ENCODE measurements at places on chromosomes 5 and 9.

GRCh38 chr5:111551161-111551560 is 38.8 kb upstream of the STARD4 start:
- DNase-seq: no peak

GRCh38 chr9:125743682-125744428 is 3.3 kb upstream of the PBX3 start:
- no peak for DNase-seq

DNA sequence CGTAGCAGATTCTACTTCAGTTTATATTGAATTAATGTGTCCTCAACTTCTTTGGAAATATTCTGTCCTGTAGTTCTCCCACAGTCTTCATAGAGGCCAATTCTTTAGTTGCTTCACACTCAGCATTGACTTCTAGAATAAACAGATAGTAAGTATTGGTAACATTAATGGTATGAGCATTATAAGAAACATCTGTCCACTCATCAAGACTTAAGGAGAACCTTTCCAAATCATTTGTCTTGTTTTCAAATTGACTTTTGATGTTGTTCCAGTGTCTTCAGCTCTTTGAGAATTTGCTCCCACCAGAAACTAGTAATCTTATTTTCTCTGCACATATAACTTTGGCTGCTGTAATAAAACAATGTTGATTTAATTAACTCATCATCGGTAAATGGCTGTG is 18.3 kb downstream of the RANBP17 start:
- no peak for DNase-seq

DNA sequence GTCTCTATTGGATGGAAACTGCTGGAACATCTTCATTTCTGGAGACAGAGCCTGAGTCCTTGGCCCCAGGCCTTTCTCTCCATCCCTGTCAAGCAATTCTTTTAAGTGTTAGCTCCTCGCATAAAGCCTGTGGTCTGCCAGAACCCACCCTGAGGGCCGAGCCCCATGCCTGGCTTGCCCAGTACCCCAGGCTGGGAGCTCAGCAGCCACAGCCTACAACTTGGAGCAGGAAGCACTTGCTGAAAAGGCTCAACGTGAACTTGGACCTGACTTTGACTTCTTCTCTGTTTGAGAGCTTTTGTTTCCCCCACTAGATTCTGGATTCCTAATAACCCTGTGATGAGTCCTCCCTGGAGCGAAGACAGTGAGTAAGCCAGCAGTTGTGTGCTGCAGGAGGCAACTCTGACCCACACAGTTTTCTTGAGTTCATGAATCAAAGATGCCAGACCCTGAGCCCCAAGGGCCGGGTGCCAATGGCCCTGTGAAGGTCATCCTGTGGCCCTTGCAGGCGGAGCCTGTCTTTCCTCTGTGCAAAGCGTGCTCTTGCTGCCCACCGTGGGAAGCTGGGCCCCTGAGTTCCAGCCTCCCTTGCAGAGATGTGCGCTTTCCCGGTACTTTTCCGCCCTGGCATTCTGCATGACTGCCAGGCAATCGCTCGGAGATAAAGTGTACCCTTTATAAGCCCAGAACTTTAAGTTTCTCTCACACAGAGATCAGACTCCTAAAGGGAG is 64.3 kb upstream of the RUFY1 start:
- DNase-seq: peak; percentile 15

DNA sequence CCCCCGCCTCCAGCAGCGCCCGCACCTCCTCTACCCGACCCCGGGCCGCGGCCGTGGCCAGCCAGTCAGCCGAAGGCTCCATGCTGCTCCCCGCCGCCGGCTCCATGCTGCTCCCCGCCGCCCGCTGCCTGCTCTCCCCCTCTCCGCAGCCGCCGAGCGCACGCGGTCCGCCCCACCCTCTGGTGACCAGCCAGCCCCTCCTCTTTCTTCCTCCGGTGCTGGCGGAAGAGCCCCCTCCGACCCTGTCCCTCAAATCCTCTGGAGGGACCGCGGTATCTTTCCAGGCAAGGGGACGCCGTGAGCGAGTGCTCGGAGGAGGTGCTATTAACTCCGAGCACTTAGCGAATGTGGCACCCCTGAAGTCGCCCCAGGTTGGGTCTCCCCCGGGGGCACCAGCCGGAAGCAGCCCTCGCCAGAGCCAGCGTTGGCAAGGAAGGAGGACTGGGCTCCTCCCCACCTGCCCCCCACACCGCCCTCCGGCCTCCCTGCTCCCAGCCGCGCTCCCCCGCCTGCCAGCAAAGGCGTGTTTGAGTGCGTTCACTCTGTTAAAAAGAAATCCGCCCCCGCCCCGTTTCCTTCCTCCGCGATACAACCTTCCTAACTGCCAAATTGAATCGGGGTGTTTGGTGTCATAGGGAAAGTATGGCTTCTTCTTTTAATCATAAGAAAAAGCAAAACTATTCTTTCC is 19.3 kb downstream of the CDKN2A start:
- peak; percentile 57 for DNase-seq

DNA sequence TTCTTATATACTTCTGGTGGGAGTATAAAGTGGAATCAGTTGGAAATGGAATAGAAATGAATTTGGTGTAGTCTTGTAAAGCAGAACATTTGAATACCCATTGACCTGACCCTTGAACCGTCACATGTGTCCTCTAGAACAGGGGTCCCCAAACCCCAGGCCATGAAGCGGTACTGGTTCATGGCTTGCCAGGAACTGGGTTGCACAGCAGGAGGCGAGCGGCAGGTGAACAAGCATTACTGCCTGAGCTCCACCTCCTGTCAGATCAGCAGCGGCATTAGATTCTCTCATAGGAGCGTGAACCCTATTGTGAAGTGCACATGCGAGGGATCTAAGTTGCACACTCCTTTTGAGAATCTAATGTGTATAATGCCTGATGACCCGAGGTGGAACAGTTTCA is 80.0 kb downstream of the RANBP17 start:
- no peak for DNase-seq

DNA sequence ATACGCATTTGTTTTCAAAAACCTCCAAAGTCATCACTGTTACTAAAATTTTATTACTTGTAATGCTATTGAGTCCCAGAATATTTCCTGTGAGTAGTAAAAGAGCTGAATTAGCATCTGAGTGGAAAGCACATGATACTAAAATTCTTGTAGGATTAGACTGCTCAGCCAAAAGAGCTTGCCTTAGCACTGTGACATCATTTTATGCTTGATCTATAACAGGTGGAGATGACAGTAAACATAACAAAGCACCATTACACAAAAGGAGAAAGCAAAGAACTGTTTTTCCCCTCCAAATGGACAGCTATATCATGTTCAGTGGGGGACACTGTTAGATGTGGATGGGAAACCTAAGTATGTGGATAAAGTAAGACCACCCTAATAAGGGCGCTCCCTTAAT is 5.8 kb upstream of the JAK2 start:
- peak; percentile 53 for DNase-seq

- no peak for DNase-seq
Observed at GRCh38 chr9:71944754-71945375, 33.4 kb downstream of the C9orf85 start.

GRCh38 chr5:96648593-96648992 is 13.6 kb upstream of the CAST start:
- DNase-seq: peak; percentile 69

GRCh38 chr9:131273146-131273855 is 3.0 kb downstream of the FAM78A start:
- DNase-seq: no peak

GRCh38 chr5:149846021-149846420 is 98.6 kb downstream of the PDE6A start:
- DNase-seq: no peak

GRCh38 chr5:113213551-113214425 is 221.0 kb downstream of the TSSK1B start:
- no peak for DNase-seq

- DNase-seq: no peak
Observed at GRCh38 chr9:125536776-125537175, 170.2 kb downstream of the MAPKAP1 start.

GRCh38 chr9:129393064-129393463 is 215.0 kb upstream of the IER5L start:
- no peak for DNase-seq

DNA sequence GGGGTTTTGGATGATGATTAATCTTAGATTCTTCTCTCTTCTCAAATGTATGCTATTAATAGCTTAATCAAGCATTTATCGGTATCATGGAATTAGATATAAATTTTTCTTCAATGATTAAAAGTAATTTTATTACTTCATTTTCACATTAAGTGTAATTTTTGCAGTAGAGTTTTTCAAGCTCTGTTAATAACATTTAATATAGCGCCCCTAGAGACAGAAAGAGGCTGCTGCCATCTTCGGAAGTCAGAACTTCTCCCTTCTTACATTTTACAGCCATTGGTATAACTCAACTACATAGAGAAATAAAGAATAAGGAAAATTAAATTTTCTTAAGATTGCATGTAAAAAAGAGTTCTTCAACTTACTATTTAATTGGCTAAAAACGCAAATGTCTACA is 540.3 kb downstream of the GABRG2 start:
- no peak for DNase-seq

GRCh38 chr9:133942206-133942975 is 49.7 kb downstream of the VAV2 start:
- no peak for DNase-seq

GRCh38 chr5:76622076-76622475 is 1.1 kb downstream of the F2RL2 start:
- DNase-seq: no peak

- no peak for DNase-seq
Observed at GRCh38 chr5:21709770-21710169, 1143.4 kb downstream of the CDH12 start.

DNA sequence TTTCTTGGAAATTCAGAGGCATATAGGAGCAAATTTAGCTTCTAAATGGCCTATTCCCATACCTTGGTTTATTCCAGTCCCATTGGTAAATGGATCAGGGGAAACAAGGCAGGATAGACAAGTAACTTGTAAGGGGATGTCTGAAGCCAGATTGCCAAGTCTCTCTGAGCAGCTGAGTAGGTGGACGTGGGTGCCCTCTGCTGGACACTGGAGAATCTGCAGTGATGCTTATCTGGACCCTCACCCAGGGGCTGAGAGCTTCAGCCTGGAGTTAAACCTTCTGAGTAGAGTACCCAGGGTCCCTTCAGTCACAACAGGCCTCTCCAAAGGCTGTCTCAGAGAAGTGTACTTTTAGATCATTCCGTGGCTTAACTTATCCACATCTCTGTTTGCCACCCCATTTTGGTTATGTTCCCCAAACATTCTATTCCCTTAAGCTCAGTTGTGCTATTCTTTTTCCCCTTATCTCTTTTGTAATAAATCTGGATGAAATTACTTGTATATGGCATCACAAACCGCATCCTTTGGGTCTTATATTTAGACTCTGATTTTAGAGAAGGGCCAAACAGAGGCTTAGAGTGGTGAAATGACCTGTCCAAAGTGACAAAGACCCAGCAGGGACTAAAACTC is 218.3 kb upstream of the GLRA1 start:
- peak; percentile 50 for DNase-seq

GRCh38 chr9:91187311-91187964 is 174.3 kb downstream of the AUH start:
- DNase-seq: no peak

DNA sequence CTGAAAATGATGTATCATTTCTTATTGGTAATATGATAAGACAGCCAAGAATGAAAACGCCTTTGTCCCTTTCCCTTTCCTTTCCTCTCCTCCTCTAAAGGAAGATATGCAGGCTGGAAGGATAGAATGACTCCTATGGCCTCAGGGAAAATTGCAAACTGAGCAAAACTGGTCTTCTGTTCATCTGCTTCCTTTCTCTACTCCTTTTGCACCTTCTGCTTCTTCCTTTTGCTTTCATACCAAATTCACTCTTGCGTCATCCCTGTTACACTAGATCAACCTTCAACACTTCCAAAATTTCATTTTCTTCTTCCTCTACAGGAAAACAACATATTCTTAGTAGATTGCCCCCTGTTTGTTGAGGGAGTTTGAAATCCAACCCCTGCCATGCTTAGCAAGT is 234.1 kb downstream of the ADAMTS6 start:
- no peak for DNase-seq

- DNase-seq: peak; percentile 46
Observed at GRCh38 chr9:98906273-98907040, 37.2 kb upstream of the COL15A1 start.

- no peak for DNase-seq
Observed at GRCh38 chr9:108437656-108438055, 418.1 kb downstream of the ACTL7B start.

DNA sequence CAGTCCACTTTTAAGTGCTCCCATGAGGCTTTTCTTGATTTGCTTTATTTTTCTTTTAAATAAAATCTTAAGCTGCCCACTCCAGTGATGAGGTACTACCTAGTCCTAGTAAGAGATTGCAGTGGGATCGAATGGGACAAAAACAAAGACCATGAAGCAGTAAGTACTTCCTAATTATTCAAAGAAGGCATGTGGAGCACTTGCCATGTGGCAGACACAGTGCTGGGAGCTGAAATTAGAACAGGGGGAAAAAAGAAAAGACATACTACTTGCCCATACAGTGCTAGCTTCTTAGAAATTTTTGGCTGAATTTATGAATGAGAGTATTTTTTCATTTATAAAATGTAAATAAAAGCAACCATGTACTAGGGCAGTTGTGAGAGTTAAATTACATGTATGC is 239.9 kb upstream of the TNC start:
- DNase-seq: no peak

DNA sequence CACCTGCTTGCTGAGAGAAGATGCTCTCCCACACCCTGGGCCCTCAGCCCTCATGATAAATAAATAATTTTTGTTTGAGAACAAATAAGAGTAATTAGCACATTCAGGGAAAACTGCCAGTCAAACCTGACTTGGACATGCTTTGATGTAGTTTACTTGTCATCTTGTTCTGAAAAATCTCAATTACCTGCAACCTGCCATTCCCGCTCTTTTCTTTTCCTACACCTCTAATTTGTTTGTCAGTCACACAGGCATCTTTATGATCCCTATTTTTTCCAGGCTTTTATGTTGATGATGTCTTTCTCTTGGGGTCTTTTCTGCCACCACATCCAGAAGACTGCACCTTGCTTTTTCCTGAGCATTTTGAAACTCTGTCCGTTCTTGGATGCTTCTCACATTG is 28.6 kb upstream of the TGFBI start:
- no peak for DNase-seq

- DNase-seq: no peak
Observed at GRCh38 chr9:4617752-4618151, 44.3 kb upstream of the PLPP6 start.

- no peak for DNase-seq
Observed at GRCh38 chr9:114403153-114403756, 15.5 kb upstream of the AKNA start.

GRCh38 chr5:3962113-3962512 is 366.5 kb downstream of the IRX1 start:
- DNase-seq: no peak

- DNase-seq: peak; percentile 86
Observed at GRCh38 chr5:84242286-84242685, 142.4 kb downstream of the EDIL3 start.

GRCh38 chr5:999032-999501 is 9.5 kb upstream of the NKD2 start:
- no peak for DNase-seq

- DNase-seq: no peak
Observed at GRCh38 chr5:82339792-82340191, 61.6 kb upstream of the RPS23 start.
